ENCODE measurements at places on chromosomes 13 and 19.

DNA sequence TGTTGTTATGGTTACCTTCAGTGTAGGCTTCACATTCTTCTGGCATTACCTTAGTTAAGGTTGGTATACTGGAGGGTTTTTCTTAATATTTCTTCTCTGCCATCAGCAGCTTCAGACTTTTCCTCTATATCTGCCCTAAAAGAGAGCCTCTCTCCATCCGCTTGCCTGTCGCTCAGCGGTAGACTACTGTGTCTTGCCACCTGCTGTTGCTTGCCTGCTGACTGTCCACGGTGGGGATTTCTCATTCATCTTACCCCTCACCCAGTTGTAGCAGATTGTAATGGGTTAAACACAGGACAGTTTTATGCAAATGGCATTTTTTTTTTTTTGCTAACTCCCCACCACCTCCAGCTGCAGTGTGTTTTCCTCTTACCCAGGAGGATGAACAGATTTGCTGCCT is 577.2 kb downstream of the SLITRK5 start:
- DNase-seq = no peak

DNA sequence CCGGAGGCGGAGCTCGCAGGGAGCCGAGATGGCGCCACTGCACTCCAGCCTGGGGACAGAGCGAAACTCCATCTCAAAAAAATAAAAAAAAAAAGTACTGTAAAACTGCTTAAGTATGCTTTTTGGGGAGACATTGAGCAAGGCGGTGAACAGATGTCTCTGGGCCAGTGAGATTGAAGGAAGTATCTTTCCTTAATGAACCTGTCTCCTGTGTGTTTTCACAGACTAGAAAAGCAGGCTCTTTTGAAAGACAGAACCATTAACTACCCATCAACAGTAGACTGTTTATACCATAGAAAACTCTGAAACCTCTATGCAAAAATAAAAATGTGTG is 1.5 kb upstream of the ECH1 start:
- DNase-seq = no peak

- no peak for DNase-seq
Observed at GRCh38 chr13:40660141-40660664, 6.2 kb downstream of the FOXO1 start.

- DNase-seq = no peak
Observed at GRCh38 chr19:54469496-54469934, 3.6 kb downstream of the CDC42EP5 start.

GRCh38 chr13:100646030-100646673 is 28.4 kb downstream of the TMTC4 start:
- no peak for DNase-seq

GRCh38 chr19:14477418-14478112 is 2.4 kb upstream of the PTGER1 start:
- peak; percentile 73 for DNase-seq

- no peak for DNase-seq
Observed at GRCh38 chr13:93966267-93966936, 513.1 kb downstream of the DCT start.

- no peak for DNase-seq
Observed at GRCh38 chr13:96948127-96948526, 46.1 kb downstream of the OXGR1 start.

DNA sequence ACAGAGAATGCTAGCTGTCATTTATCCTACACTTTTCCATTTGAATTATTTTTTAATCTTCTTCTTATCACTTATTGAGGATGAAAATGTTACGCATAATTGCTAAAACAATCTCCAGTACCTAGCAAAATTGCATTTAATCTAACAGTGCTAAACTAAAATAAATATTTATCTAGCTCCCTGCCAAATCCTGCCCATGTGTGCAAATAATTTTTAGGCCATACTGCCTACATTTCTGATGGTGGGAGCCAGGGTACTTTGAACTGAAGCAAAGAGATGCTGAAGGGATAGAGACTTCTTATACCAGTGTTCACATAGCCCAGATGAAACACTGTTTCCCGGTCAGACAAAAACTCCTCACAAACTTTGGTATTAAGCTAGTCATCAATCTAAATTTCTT is 1268.7 kb upstream of the PCDH20 start:
- DNase-seq = no peak

DNA sequence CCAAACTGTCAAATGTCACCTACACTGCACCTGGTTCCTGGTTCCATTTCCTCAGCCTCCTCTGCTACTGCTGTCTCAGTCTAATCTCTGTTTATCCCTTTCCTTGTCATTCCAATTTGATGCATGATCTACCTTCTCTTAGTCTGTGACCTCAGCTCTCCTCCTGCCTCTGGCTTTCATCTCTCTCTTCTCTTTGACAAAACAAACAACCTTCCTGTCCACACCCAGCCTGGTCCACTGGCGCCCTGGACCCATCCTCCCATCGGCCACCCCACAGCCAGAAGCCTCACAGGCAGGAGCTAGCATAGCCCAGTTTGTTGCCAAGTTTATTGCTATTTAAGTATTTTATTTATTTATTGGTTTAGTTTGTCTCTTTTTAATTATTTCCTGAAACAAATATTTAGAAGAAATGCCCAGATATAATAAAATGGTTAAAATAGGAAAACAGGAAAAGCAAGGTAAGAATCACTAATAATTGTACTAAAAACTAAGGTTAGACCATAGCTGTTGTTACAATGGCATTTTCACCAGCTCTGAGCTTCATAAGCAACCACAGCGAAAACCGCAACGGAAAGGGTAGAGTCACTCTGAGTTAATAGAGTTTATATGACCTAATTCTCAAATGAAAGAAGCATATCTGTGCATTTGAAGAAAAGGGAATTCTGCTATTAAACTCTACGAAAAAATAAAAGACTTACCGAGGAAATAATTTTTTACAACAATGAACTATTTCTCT is 68.6 kb downstream of the EFNB2 start:
- DNase-seq = no peak

GRCh38 chr13:20126541-20127261 is 34.2 kb downstream of the GJA3 start:
- DNase-seq = no peak

DNA sequence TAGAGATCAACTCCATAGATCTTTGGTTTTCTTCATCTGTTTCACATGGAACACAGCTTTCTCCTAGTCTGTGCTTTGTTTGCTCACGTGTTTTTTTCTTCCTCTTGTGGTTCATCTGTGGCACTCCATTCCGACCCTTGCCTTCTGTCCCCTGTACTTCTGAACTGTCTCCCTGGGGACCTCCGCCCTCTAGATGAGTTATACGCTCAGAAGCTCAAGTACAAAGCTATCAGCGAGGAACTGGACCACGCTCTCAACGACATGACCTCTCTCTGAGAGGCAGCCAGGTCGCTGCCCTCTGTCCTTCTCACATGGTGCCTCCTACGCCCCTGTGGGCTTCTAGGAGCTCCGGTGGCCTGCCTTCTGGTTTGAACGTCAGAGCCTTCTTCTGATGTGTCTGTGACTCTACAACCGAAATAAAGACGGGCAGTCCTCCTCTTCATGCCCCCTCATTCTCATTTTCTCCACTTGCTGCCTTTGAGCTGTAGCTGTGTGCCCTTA is 16.6 kb upstream of the RAB8A start:
- no peak for DNase-seq

DNA sequence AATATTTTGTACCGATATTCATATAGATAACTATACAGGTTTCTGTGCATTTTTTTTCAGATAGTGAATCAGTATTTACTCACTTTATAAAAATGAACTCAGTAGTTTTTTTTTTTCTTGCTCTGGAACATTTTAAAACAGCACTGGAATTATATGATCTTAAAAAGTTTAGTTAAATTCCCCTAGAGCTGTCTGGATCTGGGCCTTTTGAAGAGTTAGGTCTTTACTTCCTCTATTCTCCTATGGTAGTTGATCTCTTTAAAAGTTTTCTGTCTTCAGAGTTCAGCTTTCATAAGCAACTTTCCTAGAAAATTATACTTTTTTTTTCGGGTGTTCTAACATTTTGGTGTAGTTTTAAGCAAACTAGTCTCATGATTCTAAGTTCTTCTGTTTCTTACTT is 21.8 kb upstream of the RBM26 start:
- no peak for DNase-seq

GRCh38 chr13:111511805-111512504 is 191.5 kb downstream of the TEX29 start:
- DNase-seq = no peak

DNA sequence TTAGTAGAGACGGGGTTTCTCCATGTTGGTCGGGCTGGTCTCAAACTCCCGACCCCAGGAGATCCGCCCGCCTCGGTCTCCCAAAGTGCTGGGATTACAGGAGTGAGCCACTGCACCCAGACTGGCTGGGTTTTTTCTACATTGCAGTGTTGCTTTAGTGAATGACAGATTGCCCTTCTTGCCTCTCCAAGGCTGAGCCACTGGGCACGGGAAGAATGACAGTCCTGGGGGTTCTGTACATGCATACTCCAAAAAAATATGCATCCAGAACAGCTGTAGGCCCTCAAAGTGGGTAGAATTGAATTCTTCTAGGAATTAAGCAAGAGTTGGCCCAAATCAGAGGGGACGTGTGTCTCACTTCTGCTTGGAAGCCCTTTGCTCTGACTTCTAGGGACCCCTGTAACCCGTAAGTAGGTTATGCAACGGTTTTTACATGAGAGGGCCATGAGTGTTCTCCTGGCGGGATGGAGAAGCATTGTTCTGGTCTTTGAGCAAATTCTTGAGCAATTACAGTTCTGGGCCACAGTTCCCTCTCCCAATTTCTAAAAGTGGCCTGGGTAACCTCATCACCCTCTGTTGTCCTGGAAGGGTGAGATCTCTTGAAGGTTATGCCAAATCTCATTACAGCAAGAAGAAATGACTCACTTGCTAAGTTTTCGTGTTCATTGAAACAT is 3.6 kb downstream of the ACTN4 start:
- no peak for DNase-seq

All from femur (tissue), 1 donor.